ENCODE measurements at places on chromosomes 2 and 18. TPM values are rescaled to one million over a fixed set of nuclear protein-coding genes. Genes with fewer than 3 reads are reported as not detected.

DNA sequence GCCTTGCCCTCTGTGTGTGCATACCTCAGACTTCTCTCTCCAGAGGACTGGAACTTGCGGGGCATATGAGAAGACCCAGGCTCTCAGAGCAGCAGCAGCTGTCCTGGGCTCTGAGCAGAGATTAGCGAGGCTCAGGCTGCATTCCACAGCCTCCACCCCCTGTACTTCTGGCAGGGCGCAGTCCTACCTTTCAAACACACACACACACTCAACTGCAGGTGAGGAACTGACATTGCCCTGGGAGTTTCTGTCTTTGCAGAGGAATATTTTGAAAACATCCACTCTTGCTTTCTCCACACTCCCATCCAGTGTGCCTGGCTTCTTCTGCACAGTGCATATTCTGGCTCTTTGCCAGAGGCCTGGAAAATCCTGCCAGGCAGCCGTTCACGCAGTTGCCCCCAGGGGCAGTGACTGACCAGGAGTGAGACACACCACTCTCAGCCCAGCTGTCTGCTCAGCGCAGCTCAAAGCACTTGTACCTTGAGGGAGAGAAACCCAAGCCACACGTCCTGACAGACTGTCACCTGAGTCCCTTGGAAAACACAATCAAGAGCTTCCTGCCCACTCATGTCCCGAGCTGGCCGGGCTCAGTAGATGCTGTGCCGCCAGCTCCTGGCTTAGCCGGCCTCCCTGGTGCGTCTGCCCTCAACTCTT is 460.8 kb downstream of the RNF144A start:
- peak; percentile 23 for DNase-seq

The POTEE gene
- polyA plus RNA-seq, result not detected

DNA sequence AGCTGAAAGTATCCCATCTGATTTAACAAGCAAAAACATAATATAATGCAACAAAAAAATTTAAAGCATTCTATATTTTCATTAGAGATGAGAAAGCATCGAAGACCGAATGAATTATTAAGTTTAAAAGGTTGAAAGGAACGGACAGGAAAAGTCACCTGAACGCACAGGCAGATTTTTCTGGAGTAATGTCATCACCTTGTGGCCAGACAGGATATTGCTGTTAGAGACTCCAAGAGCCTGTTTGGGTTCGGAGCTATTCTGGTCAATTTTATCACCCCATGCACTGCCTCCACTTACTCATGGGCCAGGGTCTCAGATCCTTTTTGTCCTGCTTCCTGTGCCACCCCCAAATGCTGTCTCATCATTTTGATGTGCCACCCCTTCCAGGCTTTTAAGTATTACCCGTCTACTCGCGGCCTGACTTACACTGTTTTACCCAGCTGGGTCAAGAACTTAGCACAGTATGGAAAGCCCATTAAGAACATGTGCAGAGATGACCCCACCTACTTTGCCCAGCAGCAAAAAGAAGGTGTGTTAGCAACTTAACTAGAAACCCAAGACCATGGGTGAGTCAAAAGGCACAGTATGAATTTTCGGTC is 27.3 kb downstream of the GKN2 start:
- DNase-seq, result peak; percentile 55

The TDRD15 gene
- not detected for polyA plus RNA-seq

DNA sequence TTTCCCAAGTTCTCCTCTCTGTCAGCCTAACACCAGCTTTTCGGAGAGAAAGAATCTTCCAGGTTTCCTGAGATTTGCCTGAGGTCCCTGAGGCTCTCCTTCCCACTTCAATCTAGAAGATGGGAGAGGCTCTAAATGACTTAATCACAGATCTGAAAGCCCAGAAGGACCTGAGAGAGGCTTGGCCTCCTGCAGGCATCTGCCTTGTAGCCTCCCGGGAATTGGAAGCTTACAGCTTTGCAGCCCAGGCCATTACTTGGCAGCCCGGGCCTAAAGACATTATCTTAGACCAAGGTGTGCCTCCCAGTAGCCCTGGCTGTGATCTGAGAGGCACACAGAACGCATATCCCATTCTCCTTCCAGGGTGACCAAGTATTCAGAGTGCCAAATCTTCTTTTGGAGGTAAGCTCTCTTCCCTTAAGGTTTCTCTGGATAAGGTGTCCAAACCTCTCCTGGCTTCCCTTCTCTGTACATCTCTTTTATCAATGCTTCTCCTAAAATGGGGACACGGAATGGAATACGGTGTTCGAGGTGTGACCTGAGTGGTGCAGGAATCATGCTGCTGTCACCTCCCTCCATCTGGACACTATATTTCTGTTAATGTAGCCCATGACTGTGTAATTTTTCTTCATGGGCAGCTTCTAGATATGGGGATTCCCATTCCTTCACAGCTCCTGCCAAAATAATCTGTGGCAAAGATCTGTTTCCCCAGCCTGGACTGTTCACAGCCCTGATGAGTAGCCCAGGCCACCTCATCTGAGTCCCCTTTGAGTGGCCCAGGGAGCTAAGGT is 16.0 kb downstream of the CTIF start:
- DNase-seq, result no peak

DNA sequence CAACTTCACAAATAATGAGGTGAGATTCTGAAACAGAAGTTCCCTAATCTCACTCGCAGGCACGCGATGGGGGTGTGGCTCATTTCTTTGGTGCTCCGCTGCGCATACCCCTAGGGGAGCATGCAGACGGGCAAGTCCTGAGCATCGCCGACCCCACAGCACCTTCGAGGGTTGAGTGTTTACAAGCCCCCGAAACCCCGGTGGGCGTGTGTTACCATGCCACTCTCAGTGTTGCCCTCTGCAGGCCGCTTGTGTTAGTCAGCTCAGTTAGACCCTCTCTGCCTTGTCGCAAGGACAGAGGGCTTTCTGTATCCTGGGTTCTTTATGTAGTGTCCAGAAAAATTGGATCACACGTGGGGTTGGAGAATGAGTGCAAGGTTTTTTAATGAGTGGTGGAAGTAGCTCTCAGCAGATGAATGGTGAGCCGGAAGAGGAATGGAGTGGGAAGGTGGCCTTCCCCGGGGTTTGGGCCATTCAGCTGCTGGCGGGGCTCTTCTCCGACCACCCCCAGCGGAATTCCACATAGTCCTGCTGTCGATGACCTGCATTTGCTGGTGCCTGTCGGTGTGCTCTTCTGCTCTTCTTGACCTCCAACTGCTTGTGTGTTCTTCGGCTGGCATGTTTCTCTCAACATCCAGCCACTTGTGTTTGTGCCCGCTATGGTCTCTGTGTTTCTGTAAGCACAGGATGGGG is 191.3 kb downstream of the RPRM start:
- no peak for DNase-seq

The VWA3B gene
- 0.16 TPM for polyA plus RNA-seq

DNA sequence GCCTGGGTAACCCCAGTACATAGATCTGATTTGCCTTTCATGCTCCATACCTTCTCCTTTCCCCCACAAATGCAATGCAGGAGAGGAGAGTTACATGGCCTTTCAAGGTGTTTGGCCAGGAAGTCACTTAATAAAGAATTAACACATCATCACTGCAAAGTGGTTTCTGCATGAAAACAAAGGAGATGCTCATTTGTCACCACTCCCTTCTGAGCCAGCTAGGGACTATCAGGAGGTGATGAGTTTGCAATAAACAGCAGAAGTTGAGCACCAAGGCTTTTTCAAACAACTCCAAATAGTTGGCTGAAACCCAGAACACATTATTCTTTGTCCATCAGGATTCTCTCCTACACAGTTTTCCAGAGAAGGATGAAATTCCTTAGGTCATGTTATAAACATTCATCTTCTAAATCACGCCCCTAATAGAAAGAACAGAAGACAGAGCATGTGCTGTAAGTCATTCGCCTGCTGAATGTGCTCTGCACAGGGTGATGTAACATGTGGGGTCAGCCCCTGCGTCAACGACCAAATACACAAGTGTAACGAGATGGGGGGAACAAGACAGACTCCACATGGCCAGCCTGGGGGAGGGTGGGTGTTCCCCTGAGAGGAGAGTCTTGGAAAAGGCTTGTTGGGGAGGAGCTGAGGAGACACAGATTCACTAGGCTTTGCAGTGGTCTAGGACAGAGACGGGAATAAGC is 87.3 kb upstream of the RMDN2 start:
- no peak for DNase-seq

DNA sequence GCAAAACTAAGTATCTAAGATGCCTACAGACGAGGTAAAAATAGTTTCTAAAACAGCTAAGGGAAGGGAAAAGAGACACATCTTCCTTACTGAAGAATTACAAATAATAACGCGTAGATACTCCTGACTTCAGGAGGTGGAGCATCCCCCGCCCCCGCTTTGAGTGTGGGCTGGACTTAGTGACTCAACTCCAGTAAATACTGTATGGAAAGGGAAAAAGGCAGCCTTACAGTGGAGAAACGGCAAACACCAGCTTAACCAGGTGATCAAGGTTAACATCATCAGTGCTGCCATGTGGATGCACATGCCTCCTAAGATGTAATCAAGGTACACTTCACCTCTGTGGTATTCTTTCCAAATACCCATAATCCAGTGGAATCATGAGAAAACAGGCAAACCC is 47.9 kb downstream of the HADHB start:
- peak; percentile 92 for DNase-seq

The PAX8 gene
- 0.79 TPM for polyA plus RNA-seq

The SIGLEC15 gene
- 0.03 TPM for polyA plus RNA-seq

DNA sequence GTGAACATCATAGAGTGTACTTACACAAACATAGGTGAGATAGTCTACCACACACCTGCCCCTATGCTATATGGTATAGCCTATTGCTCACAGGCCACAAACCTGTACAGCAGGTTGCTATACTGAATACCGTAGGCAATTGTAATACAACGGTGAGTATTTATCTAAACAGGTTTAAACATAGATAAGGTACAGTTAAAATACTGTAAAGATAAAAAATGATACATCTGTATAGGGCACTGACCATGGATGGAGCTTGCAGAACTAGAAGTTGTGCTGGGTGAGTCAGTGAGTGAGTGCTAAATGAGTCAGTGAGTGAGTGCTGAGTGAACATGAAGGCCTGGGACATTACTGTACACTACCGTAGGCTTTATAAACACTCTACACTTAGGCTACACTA is 267.0 kb upstream of the HS6ST1 start:
- DNase-seq, result peak; percentile 88

GRCh38 chr2:236616624-236617023 is 47.0 kb downstream of the ACKR3 start:
- DNase-seq, result no peak

- peak; percentile 64 for DNase-seq
These were observed 97.7 kb downstream of the CDC42EP3 start for GRCh38 chr2:37573451-37574388.

The SPC25 gene
- polyA plus RNA-seq, result 9.3 TPM

- no peak for DNase-seq
These were observed 56.1 kb downstream of the SLC35F5 start for GRCh38 chr2:113700186-113700841.

DNA sequence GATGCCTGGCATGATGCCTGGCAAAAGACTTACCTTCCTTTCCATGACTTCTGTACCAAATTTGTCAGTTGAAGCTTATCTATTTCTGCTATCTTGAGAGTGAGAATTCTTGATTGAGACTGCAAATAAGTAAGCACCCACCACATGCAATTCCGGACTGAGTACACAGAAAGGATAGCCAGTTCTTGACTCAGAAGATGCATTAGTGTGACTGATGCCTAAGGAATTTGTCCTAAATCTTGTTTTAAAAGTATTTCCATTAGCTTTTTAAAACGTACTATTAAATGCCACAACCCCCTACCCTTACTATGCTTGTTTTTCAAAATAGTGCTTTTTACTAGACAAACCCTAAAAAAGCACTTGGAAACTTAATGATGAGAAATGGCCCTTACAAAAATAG is 545 bp downstream of the MPP4 start:
- DNase-seq, result peak; percentile 22
